GM13976 (cell line): ENCODE measurements at places on chromosomes 3 and 15.

- peak; percentile 77 for DNase-seq
Observed at GRCh38 chr3:58173669-58174398, 36.9 kb downstream of the DNASE1L3 start.

DNA sequence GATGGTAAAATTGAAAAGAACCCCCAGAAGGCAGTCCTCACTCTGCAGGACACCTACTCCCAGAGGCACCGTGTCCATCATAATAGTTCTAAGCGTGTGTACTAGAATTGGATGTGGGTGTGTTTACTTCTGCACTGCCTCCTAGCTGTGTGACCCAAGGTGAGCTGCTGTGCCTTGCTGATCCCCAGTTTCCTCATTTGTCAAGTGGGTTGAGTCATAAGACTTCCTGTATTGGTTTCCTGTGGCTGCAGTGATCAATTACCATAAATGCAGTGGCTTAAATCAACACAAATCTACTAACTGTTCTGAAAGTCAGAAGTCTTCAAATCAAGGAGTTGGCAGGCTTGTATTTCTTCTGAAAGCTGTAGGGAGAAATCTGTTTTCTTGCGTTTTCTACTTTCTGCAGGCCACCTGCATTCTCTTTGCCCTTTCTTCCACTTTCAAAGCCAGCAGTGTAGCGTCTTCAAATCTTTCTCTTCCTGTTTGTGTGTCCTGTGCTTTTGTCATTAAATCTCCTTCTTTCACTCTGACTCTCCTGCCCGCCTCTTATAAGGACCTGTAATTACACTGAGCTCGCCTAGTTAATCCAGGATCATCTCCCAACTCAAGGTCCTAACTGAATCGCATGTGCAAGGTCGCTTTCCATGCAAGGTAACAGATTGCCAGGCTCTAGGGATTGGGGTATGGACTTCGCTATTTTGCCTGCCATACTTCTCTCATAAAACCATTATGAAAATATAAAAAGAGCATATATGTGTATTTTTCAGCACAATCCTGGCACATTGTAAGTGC, 59.0 kb downstream of the RORA start:
- DNase-seq: no peak

DNA sequence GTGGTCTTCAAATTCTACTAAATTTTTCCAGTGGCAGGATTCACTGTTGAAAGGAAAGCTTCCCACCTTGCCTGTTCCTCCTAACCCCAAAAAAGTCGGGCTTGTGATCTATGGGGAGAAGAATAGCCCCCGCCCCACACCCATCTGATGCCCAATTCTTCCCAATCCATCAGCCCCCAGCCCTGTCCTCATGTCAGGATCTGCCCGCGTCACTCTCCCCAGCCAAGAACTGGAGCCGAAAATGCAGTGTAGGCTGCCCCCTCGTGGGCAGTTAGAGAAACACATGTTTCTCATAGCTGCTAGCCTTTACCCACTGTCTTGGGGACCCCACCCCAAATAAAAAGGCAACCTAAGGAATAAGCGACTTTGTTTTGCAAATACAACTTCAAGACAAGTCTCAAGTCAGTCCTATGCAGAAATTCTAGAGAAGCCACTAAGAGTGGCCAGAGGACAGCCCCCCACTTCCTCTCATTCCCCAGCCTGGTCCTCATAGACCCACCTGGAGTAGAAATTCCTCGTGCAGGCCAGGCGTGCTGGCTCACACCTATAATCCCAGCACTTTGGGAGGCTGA, 13.0 kb upstream of the CSK start:
- peak; percentile 82 for DNase-seq

DNA sequence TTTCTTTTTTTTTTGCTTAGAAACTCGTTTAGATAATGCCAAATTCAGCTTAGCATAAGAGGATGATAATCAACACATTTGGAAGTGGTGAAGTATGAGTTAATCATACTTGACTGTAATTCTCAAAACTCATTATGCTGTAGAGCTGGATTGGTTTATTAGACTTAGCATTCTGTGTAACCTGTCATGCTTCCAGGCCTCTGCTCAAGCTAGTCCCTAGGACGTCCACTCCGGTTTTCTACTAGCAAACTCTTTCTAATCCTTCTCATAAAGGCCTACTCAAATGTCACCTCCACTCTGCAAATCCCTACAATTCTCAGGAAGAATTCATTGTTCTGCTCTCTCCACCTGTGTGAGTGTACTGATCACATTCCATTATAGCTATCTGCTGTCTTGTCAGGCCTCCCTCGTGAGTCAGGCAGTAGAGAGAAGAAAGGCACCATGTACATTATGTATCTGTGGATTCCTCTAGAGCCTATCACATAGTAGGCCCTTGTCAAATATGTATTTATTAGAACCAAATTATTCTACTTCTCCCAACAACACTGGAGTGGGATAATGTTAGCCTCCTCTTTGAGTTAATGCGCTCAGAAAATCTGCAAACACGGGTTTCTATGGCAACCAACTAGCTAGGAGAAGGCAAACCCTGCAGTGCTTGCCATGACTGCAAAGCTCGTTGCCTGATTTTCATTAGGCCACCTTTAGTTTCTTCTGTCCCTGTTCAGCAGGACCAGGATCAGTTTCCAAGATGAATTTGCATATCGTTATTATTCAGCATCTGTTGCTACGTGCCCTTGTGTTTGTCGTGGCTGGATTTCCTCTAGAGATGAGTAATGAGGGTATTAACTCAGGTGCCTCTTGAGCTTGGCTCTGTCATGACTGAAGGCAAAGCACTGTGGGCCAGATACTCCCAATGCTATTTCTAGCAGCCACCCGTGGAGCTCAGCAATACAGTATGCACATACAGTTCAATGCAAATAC, 30.7 kb downstream of the ATP13A5 start:
- no peak for DNase-seq
